Activated gamma-delta T cell treated with anti-CD3 and anti-CD28 coated beads, Interleukin-2, amount 50 U/mL, for 16 hours (primary cell): ENCODE measurements at places on chromosomes 3 and 15.

- no peak for DNase-seq
Measured at GRCh38 chr3:156207802-156208685, 87.7 kb downstream of the KCNAB1 start.

- DNase-seq = no peak
Measured at GRCh38 chr3:133197619-133198018, 159.4 kb downstream of the TMEM108 start.

- DNase-seq = peak; percentile 14
Measured at GRCh38 chr15:94305133-94305532, 73.8 kb downstream of the MCTP2 start.

DNA sequence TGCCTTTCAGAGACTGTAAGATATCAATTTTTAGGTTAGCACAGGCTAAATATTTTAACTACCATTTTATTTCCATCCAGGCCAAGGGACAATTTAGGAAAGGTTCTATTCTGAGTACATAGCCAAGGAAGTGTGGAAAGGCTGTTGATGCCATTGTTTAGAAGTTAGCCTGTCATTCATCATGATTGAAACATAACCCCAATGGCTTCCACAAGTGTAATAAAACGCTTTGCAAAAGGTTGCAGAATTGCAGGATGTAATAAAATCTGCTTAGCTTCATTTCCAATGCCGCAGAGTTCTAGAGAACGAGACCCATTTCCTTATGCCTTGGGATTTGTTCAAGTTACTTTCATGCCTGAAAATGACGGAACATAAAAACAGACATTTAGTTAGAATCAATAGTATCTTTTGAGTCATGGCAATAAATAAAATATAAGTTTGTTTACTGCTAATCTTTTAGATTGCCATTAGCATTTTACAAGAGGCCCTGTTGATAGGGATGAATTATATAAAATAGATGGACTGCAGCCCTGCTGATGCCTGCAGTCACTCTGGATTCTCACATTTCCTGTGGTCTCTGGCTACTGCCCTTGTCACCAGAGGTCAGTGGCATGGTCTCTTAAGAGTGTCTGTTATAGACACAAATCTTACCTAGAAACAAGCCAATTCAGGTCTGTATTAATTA is 678.2 kb upstream of the CFAP20DC start:
- DNase-seq = no peak

GRCh38 chr15:62770752-62771151 is 271.8 kb upstream of the TPM1 start:
- DNase-seq = no peak

DNA sequence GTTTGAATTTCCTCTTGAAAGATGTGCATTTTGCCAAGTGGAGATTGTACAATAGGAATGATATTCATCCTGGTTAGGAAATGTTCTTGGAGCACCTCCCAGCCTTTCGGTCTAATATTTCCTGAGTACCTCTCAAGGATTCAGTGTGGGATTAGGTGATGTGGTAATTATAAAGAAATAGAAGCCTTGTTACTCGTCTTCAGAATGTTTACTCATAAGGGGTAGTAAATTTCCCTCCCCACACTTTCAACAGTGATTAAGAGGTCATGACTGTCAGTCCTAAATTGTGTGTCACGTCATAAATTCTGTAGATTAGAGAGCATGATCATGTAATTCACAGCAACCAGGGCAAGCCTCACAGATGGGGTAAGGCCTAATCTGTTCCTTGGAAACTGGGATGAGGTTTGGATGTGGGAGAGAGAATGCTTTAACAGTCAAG is 633.1 kb upstream of the TBL1XR1 start:
- no peak for DNase-seq

DNA sequence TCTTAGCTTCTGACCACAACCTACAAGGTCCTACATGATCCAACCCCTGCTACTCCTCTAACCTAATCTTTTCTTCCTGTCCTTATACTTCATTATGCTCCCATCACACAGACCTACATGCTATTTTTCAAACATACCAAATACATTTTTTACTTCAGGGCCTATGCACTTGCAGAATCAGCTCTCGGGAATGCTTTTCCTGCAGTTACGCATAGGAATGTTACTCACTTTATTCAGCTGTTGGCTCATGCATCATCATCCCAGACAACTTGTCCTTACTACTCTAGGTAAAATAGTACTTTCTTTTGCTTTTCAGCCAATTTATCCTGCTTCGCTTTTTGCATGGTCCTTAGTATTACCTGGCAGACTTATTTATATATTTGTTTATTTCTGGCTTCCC is 105.6 kb downstream of the OXSM start:
- DNase-seq = no peak

GRCh38 chr3:112136959-112137693 is 4.1 kb upstream of the GCSAM start:
- no peak for DNase-seq
